ENCODE measurements at places on chromosomes 7 and 10. TPM values are rescaled to one million over a fixed set of nuclear protein-coding genes. Genes with fewer than 3 reads are reported as not detected.

The CLEC5A gene
- not detected for total RNA-seq

The GARIN1A gene
- total RNA-seq, result 2.2 TPM

The C7orf33 gene
- not detected for total RNA-seq

The MEIG1 gene
- total RNA-seq, result 3.3 TPM
